ENCODE measurements at places on chromosomes 6 and 20.

GRCh38 chr6:74602206-74602605 lies 603.6 kb downstream of the COL12A1 start:
- no peak for DNase-seq

DNA sequence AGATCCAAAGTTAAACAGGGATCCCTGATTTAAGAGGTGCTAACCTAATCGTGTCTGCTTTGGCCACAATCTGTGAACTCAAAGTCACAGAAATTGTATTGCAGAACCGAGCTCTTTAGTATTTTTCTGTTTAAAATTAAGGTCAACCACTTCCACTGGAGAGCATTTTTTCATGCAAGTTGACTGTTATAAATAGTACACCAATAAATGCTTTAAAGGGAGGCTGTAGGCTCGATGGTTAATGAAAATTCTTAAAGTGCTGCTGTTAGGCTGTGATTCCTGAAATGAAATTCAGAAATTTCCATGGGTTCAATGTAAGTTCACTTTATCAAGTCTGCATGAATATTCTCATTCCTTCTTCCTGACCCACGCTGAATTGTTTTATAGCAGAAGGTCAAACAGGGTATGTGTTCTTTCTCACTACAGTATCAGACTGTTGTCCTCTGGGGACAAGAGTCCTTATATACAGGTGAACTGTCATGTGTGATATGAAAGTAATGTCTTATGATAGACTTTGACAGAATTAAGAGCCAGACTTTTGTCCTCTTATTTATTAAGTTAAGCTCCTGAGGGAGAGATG lies 92.5 kb upstream of the HDGFL1 start:
- no peak for DNase-seq

- DNase-seq, result no peak
Observed at GRCh38 chr20:58215116-58215515, 13.3 kb downstream of the ANKRD60 start.

- DNase-seq, result no peak
Observed at GRCh38 chr20:51093240-51093763, 70.4 kb upstream of the KCNG1 start.
